ENCODE measurements at places on chromosomes 6 and 20.
A peak's percentile ranks its signal among the peaks of the same experiment; 100 is the strongest.

DNA sequence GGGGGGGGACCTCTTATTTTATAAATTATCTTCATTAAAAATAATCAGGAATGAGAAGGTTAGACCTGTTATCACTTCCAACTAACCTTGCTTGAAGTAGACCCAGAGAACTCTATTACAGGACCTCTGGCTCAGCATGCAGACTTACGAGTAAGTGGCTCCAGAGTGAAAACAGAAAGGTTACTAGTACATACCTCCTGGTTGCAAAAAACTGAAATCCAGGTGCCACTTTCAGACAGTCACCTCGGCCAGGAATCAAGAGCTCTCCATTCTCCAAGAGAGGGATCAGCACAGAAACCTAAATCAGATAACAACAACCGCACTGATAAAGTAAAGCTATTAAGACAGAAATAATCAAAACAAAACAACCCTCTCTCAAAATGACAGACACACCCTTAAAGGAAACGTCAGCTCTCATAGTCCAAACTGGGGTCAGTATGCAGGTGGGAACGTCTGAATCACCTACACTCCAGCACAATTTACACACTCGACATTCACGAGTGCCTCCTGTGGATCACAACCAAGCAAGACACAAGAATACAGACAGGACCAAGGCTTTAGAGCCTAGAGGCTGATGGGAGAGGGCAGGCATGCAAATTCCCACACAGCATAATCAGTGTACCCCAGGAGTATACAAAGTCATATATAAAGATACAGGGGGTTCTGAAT lies 31.8 kb downstream of the MDN1 start:
- DNase-seq, result no peak

- no peak for DNase-seq
Observed at GRCh38 chr6:90199900-90200299, 96.7 kb downstream of the BACH2 start.

GRCh38 chr6:28944412-28944865 lies 20.7 kb upstream of the TRIM27 start:
- peak; percentile 62 for DNase-seq

DNA sequence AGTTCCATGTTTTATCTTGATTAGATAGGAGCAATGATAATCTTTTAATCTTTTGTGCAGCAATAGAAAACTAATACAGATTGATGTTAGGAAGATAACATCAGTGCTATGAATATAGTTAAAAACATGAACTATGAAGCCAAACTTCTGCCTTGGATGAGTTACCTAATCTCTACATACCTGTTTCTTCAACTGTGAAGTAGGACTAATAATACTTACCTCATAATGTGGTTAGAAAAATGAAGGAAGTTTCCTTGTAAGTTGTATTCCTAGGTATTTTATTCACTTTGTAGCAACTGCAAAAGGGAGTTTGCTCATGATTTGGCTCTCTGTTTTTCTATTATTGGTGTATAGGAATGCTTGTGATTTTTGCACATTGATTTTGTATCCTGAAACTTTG lies 111.9 kb downstream of the FRK start:
- DNase-seq, result no peak

GRCh38 chr20:15759594-15759993 lies 813.7 kb downstream of the KIF16B start:
- DNase-seq, result no peak

DNA sequence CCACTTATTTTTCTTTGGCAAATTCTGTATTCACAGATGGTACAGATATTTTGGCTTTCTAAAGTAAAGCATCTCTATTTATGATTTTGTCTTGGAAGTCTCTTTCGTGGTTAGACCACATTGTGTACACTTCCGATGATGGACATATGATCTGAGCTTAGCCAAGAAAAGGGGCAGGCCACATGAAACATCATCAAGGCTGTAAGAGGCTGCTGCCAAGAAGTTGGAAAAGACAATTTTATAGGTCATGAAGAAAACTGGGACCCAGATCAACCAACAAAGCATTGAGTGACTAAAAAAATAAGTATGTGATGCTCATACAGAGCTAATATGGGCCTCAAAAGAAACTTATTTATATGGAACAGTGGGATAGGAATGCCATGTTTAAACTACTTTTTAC lies 266.4 kb downstream of the HAO1 start:
- DNase-seq, result no peak

- DNase-seq, result no peak
Observed at GRCh38 chr20:57013741-57014140, 252.7 kb downstream of the BMP7 start.

Data from activated T-cell treated with anti-CD3 and anti-CD28 coated beads, Interleukin-2, amount 50 U/mL, for 1 hour (primary cell).